ENCODE measurements at places on chromosomes 1 and 21. TPM values are rescaled to one million over a fixed set of nuclear protein-coding genes. Genes with fewer than 3 reads are reported as not detected.

DNA sequence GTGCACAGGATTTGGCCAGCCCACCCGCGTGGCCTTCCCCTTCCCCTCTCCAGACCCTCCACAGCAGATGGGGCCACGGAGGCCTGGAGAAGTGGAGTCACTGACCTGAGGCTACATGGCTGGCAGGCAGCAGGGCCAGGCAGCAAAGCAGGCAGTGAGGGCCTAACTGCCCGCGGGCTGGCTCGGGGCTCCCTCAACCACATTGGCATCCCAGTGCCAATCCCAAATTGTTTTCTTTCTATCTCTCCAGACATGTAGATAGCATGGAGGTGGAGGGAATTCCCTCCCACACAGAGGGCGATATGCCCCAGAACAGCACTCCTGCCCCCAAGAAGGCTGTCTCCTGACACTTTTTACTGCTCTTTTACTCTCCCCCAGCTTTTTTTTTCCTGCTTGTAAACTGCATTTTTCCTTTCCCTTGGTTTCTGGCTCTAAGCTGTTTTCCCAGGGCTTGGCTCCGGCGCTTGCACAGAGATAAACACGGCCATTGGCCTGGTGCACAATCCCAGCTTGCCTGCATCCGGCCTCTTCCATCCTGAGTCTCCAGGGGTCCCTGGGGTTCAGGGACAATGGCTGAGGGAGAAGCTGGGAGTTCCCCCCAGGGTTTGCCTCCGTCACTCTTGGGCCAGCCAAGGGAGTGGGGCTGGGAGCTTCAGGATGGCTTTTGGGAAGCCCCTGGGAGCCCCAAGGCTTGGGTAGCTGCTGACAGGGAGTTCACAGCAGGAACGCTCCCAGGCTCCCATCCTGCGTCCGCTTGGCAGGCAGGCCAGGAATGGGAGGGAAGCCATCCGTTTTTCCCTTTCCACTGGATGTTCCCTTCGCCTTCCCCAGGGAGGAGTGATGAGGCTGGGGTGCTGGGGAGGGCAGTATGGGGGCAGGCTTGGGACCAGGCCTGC lies 7.0 kb downstream of the EPHX1 start:
- peak; percentile 75 for DNase-seq

The GJA8 gene
- total RNA-seq = not detected

The PCBP3 gene
- 0.39 TPM for total RNA-seq

The FTCD gene
- 1.5 TPM for total RNA-seq

All from endothelial cell of umbilical vein (primary cell).